CD4-positive, CD25-positive, alpha-beta regulatory T cell (primary cell): ENCODE measurements at places on chromosomes 13 and 19.
A peak's percentile ranks its signal among the peaks of the same experiment; 100 is the strongest.

DNA sequence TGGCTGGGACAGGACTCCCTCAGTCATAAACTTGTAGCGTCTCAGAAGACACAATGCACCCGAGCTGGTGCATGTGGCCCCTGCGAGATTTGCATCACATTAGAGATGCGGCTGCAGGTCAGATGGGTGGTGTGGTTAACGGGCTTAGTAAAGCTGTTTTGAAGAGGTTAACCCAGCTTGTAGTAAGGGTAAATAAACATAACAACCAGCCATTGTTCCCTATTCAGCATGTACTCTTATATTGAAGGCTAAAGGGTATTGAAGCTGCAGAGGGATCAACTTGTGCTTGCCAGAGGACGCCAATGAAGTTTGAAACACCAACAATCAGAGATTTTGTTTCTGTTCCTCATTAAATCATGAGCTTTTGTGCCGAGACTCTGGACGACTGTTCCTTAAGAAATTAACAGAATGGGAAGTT lies 79.4 kb downstream of the ZIC5 start:
- DNase-seq, result no peak

DNA sequence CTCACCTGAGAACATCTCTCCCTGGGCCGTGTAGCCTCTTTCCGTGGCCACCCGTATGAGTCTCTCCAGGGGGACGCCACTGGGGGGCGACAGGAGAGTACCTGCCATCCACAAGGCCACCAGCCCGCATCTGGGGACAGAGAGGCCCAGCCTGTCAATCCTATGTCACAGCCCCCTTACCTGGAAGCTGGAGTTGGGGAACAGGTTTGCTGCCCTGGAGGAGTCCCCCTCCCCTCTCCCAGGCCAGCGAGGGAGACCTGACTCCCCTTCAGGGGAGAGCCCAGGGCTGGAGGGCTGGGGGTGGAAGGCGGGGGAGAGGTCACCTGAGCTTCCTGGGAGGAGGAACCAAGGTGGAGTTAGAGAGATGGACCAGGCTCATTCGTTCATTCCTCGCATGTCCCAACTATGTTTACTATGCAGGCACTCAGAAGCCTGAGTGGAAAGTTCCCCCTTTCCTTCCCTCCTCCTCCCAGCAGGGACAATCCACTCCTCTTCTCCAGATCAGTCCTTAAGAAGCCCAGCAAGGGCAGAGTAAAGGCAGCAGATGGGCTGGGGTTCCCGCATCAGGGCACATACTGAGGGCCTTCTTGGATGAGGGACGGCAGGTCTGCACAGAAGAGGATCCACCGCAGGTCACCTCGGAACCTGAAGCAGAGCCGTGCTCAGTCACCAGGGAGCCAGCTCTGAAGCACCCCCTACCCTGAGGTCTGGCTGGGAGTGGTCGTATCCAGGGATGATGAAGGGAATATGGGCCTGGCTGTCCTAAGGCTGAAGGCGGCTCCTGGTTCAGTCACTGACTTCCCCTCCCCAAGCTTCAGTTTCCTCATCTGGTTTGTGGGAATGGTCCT lies 5.5 kb downstream of the ACTMAP start:
- DNase-seq, result no peak

- peak; percentile 12 for DNase-seq
These were observed 54.5 kb downstream of the NUFIP1 start for GRCh38 chr13:44934724-44935123.

DNA sequence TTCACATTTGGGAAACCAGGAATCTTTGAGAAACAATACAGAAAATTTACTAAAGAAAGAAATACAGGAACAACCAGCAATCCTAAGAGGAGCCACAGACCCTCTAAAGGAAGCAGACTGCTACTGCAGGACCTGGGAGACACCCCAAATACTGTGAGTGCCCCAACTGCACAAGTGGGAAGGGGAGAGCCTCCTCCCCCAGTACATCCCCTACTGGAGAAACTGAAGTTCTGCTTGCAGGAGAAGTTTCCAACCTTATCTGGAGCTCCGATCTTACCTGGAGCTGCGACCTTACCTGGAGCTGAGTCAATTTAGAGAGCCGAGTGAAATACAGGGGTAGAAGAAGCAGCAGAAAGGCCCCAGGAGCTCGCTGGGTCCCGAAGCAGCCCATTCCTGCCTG lies 236.4 kb upstream of the SPRY2 start:
- no peak for DNase-seq

DNA sequence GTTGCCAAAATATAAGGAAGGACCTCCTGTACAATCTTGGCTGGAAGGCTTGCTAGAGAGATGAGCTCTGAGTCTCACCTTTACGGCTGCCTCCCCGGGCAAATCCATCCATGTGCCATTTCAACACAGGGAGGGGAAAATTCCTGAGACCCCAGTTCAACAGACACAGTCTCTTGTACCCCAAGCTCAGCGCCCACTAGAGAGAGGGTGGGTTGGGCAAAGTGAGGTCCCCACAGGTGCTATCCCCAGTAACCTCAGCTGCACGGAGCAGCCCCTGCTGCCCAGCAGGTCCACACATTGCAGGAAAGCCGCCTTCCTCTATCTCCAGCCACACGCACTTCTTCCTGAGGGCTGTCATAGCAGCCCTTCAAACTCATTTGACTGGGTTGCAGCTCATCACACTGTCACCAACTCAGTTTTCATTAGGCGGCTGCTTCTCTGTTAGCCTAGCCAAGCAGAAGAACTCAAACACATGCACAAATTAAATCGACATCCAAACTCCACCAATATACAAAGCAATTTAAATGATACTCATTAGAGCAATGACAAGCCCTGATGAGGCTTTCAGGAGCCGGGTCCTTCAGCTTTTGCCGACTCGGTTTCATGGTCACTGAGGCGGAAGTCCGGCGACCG lies 80.4 kb downstream of the TSHZ3 start:
- no peak for DNase-seq

- no peak for DNase-seq
These were observed 52.6 kb upstream of the URAD start for GRCh38 chr13:28041031-28041461.

- DNase-seq, result no peak
These were observed 1581.3 kb downstream of the EFNB2 start for GRCh38 chr13:104954210-104954609.

GRCh38 chr13:108408672-108409071 lies 139.2 kb downstream of the TNFSF13B start:
- DNase-seq, result peak; percentile 11

DNA sequence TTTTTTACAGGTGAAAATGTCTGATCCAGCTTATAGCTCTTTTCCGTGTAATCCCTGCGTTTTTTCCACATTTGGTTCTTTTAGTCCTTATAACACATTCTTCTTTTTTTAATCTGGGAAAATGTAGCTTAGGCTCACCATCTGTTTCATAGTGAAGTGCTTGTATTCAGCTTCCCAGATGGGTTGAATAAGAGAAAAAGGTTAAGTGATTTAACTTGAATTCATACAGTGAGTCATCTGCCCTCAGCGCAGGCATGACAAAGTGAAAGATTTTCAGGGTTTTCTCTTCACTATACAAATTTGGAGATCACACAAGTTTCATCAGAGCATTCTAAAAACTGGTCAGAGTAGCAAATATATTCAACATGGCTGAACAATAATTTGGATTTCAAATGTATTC lies 224.8 kb downstream of the SPRY2 start:
- DNase-seq, result no peak

- DNase-seq, result peak; percentile 67
These were observed 11.9 kb downstream of the SELENOW start for GRCh38 chr19:47790398-47790814.

DNA sequence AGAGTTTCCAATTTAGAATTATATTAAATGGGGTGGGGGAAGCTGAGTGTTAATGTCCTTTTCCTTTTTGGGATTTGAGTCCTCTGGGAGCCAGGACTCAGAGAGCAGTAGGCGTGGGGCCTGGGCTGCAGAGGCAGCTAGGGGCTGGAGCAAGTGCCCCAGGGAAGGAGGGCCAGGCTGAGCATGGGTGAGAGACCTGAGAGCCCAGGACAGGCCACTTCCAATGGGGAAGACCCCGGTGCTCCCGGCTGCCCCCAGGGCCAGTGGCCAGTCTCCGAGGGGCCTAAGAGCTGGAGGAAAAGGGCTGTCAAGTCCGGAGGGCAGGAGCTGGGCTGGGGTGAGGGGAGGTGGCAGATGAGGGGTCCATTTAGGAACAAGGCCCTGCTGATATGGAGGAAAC lies 371.5 kb downstream of the ZNF536 start:
- no peak for DNase-seq

DNA sequence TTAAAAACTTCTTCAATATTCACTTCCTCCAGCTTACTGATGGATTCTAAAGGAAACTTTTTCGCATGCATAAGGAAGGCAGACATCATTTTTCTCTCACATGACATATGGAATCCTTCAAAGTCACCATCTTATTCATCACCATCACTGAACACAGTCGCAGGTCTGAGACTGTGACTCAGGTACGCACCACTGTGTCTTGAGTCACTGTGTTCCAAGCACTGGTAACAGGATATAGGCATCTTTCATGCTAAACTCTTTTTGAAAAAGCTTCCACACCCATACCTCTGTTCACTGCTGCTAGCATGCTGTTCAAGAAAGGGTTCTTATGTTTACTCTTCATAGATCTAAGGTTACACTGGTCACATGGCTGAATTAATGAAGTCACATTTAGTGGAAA lies 67.0 kb upstream of the SIAH3 start:
- no peak for DNase-seq

- no peak for DNase-seq
These were observed 10.8 kb upstream of the HOMER3 start for GRCh38 chr19:18951721-18952281.

DNA sequence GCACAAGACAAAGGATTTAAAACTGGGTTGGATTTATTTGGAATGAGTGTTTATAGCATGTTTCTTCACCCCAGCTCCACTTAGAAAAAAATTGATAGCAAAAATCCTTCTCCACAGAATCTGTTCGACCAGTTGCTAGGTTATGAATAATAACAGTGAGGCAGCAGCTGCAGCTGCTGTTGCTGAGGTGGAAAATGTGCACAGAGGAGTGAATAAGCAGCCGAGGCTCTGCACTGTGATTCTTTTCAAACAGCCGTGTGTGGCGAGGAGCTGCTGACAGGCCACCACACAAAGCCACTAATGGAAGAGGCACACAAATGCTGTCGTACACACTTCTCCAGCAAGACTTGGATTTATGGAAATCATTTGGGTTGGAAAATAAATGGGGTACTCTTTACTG lies 6.4 kb upstream of the RASL11A start:
- no peak for DNase-seq

DNA sequence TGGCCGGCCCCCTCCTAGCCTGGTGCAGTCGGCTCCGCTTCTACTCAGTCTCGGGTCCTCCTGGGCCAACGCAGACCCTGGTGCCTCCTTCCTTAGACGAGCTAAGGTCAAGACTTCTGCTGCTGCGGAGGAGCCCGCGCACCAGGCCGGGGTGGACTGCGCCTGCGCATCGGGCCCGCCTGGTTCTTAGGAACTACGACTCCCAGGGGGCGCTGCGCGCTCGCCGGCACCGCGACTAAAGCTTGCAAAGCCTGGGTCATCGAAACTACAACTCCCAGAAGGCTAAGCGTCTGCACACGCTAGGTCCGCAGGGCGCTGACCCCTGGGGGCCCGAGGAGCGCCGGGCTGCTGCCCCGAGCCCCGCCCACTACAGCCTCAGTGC lies at the start of gene ZNF835:
Gene ZNF835, minus strand, starts transcription at position 145 of the 382 bp plus-strand sequence. CDS start 6,559 bp downstream, outside the sequence.
- DNase-seq, result peak; percentile 80

DNA sequence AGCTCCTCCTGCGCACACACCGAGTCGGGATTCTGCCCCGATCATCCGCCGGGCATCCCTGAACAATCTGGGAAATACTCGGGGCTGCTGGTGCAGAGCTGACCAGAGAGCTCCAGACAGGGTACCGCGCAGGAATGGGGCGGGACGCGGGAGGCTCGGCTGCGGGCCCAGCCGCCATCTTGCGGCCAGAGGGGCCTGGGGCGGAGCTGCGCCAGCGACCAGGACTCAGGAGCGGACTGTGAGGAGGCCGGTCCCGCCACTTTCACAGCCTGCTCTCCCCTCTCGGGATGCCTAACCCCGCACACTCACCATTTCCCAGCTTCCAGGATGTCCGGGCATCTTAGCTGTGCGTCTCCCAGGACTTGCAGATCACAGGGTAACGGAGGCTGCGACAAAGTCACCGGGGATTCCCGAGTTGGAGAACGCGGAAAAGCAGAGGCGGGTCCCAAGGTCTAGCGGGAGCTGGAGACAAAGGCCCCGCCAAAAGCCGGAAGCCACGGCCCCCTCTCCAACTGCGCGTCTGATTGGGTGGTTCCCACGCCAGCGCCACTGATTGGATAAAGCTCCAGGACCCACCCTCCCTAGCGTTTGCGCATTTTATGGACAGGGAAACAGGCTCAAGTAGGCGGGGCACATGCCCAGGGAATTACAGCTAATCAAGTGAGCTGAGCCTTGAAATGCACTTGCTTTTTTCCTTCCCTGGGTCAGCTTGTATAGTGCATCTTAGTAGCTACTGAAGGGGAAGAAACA lies 15.8 kb upstream of the ZNF43 start:
- peak; percentile 86 for DNase-seq

DNA sequence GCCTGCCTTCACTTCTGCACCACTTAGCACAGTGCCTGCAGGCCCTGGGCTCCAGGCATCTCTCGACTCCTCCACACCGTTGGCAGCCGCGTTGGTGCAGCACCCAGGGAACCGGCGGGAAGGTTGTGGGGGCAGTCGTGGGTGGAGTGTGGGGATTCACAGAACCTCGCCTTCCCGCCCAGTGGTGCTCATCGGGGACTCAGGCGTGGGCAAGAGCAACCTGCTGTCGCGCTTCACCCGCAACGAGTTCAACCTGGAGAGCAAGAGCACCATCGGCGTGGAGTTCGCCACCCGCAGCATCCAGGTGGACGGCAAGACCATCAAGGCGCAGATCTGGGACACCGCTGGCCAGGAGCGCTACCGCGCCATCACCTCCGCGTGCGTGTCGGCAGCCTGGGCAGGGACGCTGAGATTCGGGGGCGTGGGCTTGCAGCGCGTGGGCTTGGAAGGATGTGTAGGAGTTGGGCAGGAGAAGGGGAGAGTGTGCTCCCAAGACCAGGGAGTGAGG lies 9.6 kb downstream of the RAB11B start:
- no peak for DNase-seq

GRCh38 chr13:51737609-51738008 lies 66.4 kb downstream of the DHRS12 start:
- DNase-seq, result no peak

- DNase-seq, result no peak
These were observed 21.7 kb upstream of the FBXL3 start for GRCh38 chr13:77048681-77049080.

GRCh38 chr19:964761-965694 lies 19.1 kb upstream of the WDR18 start:
- DNase-seq, result no peak

GRCh38 chr19:24062190-24062589 lies 24.8 kb upstream of the ZNF254 start:
- DNase-seq, result no peak

GRCh38 chr13:53601113-53601512 lies 572.5 kb downstream of the OLFM4 start:
- no peak for DNase-seq

DNA sequence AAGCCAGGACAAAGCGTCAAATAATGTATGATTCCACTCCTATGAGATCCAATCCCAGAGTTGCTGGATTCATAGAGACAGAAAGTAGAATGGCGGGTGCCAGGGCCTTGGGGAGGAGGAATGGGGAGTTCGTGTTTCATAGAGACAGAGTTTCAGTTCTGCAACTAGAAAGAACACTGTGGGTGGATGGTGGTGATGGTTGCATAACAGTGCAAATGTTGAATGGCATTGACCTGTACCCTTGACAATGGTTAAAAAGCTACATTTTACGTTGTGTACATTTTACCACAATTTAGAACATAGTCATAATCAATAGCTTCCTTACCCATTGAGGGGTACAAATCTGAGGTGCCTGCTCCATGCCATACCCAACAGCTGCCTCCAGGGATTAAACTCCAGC lies 33.4 kb downstream of the MBD3L2B start:
- no peak for DNase-seq

- no peak for DNase-seq
These were observed 30.4 kb downstream of the ZNF536 start for GRCh38 chr19:30402436-30403202.
